Kasumi-1 (cell line): ENCODE measurements at places on chromosomes 2 and 18.

DNA sequence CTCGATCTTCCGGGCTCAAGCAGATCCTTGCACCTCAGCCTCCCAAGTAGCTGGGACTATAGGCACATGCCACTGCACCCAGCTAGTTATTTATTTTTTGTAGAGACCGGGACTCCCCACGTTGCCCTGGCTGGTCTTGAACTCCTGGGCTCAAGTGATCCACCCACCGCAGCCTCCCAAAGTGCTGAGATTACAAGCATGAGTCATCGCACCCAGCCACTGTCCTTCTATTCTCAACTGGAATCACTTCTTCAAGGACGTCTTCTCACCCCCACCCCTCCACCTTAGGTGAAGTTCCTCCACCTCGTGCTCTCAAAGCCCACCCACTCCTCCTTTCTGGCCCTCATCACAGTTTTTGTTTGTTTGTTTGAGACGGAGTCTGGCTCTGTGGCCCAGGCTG, 54.0 kb upstream of the REL start:
- DNase-seq = no peak

DNA sequence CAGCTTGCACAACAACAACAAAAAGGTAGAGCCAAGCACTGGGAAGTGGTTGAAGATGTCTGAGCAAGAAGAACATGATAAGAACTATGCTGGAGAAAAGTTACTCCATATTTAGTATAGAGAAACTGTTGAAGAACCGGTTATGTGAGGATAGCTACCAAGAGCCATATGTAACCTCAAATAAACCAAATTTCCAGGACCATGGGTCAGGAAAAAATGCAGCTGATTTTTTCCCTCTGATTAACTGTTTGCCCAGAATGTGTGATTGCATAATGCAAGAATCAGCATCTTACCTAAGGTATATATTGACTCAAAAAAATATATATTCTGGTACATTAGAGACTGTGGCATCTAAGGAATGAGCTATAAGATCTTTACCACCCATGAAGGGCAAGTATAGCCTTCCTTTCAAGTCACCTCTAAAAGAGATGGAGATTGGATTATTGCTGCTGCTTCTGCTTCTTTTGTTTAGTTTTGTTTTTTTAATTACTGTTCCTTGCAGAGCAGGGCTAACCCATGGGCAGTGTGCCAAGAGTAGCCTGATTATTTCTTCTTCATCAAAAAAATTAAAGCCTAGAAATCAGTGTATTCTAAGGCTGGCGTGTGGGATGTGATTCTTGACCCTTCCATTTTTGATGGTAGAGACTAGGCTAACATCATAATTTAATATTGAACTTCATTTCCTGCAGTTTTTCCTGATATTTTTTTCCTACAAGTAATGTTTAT, 76.9 kb upstream of the MAP3K20 start:
- no peak for DNase-seq

GRCh38 chr2:8584174-8585066, 97.4 kb upstream of the ID2 start:
- DNase-seq = no peak

GRCh38 chr2:10267551-10268465, 34.9 kb upstream of the HPCAL1 start:
- no peak for DNase-seq

GRCh38 chr2:108388045-108388444, 10.3 kb downstream of the SULT1C4 start:
- no peak for DNase-seq

DNA sequence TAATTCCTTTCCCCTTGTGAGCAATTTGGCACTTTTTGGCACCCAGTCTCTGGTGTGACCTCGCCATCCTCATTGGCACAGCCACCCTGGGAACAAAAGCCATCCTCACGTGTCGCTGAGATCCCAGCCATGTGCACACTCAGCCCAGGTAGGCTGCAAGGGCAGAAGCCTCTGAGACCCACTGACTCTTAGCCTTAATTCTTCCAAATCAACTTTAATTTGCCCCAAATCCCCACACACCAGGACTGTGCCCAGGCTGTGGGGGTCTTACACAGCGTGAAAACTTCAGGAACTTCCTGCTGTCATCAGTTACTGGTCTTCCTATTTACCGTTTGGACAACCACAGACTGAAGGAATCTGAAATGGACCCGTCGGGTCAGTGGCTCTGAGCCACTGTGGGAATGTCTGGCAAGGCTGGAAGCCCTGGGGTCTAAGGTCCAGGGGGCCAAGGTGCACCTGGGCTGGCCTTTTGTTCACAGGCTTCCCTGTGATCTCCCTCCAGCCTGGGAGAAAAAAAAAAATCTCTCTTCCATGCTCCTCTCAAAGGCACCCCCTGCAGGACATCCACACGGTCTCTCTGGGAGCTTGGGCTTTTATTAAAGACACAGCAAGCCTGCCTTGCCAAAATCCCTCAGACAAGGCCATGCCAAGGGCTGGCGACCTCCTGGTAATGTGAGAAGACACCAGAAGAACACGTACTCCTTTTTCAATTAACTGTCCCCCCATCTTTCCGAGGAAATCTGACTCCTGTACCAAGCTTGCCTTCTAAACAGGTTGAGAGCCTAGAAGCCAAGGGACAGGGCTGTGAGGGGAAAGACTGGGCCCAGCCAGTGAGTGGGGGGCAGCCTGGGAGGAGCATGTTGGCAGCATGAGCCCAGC, 42.1 kb upstream of the LAPTM4A start:
- peak; percentile 47 for DNase-seq

DNA sequence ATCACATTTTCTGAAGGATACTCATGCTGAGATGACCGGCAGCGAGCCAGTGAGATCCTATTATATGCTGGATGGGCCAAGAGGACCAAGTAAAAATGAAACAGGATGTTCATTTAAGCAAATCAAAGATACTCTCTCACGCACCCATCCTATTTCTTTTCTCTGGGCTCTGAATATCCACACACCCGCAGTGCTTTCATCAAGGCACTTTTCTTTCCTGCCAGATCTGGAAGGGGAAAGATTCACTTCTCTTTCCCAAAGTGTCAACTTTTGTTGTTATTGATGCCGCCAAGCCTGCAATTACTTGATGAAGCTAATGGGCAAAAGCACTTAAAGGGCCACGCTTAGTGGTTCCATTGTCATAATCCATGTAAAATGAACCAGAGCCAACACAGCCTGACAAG, 191.9 kb upstream of the CHAC2 start:
- DNase-seq = no peak

- no peak for DNase-seq
Measured at GRCh38 chr2:43832457-43832856, 6.2 kb downstream of the ABCG5 start.

DNA sequence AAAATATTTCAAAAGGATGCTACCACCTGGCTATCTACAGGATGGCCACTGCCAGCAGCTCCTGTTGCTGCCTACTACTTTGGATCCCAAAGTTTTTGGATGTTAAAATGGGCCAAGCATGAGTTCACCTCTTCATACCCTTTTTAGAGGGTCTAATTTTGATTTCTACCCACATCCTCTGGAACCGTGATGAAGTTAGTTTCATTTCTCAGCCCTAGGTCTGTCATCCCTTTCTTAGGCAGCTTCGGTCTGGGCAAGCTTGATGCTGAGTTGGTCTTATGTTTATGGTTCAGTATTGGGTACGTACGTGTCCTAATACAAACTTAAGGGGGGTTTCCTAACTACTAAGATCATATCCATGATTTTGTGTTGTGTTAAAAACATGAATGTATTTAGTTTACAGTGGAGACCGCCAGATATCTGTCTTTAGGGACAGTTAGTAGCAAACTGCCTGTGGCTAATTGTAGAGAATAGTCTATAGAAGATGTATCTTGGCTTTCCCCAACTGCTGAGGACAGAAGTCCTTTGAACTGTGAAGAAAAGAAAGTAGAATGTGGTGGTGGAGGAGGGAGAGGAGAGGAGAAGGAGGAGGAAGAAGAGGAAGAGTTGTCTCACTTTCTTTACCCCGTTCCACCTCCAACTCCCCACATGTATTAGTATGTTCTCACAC, 184.9 kb downstream of the UBE2E3 start:
- DNase-seq = no peak

- no peak for DNase-seq
Measured at GRCh38 chr2:74925361-74925786, 33.1 kb upstream of the POLE4 start.

DNA sequence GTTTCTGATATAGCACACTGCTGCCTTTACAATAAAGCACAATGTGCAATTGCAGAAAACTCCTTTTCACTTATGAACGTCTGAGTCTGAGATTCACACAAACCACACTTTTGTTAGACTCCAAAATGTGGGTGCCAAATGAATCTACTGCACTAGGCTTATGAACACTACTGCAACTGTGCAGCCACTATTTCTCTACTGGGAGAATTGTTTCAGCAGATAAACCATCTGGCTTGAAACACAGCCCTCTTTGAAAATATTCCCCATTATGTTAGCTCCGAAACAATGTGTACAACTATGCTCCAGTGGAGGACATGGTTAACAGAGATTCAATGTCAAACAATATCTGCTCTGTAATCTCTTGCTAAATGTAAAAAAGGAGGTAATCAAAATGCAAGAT, 188.7 kb upstream of the ZEB2 start:
- no peak for DNase-seq

GRCh38 chr2:39401319-39401718, 35.8 kb downstream of the MAP4K3 start:
- DNase-seq = no peak

DNA sequence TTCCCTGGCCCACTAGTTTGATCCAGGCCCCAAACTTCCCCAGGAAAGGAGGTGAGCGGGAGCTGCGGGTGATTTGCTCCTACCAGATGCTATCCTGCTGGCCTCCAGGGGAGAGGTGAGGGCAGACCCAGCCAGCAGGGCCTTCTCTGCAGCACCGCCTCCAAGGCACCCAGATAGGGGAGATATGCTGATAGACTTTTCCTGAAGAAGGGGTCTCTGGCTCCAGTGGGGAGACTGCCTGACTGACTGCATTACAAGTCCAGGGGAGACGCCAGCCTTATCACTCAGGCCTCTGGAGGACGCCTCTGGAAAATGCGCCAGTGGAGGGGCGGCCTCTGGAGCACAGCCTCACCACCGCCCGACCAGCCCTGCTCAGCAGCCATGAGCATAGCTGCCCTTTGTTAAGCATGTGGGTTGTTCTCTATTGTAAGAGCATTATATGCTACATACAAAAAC, 60.6 kb upstream of the SMAD7 start:
- no peak for DNase-seq

DNA sequence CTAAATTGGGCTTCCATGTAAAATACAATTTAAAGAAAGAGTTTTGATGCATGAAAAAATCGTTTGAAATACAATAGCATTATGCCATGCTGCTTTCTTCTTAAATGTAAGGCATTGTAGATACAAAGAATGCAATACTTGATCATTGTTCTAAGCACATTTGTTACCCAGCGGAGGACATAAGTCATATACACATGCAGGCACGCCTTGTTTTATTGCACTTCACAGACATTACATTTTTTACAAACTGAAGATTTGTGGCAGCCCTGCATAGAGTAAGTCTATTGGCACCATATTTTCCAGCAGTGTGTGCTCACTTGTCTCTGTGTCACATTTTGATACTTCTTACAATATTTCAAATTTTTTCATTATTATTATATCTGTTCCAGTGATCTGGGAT, 345.0 kb downstream of the CLIP4 start:
- no peak for DNase-seq

DNA sequence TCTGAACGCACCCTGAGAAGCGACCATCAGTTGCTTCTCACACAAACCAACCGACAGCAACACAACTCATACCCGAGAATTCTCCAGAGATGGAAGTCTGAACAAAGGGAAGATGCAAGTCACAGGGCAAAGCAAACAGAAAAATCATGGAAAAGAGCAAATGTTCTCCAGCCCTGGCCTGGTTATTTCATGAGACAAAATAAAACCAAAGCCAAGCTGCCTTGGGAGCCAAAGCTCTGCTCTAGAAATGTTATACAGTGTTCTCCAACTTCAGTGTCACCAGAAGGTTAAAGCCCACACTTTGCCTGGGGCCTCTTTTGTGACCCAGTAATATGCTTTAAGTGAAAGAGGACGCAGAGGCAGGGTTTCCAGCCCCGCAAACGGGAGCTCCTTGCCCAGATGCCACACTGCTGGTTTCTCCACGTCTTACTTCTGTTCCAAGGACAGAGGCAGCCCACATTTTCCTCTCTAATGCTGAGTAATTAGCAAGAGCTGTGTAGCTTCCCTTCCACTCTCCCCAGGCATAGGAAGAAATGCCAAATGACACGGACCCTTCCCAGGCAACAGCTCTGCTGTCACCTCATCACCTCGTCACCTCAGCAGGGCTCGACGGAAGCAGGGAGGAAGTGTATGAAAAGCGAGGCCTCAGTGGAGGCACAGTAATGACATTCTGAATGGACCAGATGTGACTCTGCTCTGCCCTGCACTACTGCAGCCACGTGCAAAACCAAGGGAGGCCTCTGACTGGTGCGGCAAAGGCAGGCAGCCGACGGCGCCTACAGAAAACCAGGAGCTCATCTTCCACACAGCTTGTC, 64.7 kb downstream of the FBXO15 start:
- no peak for DNase-seq

GRCh38 chr2:158685646-158686045, 109.5 kb upstream of the DAPL1 start:
- DNase-seq = no peak

DNA sequence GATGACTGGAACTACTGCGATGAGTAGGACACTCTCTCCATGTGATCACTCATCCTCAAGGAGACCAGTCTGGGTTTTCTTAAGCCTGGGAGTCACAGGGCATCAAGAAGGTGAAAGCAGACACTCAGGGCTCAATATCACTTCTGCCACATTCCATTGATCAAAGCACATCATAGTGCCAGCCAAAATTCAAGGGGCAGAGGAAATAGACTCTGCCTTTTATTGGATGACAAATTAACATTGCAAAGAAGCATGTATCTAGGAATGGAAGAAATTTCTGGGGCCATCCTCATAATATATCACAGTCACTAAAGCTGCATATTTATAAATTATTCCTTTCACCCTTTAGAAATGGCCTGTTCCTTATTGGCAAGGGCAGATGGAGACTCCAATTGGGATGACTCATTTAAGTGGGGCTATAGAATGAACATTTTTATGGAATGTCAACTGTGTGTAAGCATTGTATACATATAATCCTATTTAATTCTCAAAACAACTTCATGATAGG, 114.8 kb upstream of the CDC42EP3 start:
- no peak for DNase-seq

DNA sequence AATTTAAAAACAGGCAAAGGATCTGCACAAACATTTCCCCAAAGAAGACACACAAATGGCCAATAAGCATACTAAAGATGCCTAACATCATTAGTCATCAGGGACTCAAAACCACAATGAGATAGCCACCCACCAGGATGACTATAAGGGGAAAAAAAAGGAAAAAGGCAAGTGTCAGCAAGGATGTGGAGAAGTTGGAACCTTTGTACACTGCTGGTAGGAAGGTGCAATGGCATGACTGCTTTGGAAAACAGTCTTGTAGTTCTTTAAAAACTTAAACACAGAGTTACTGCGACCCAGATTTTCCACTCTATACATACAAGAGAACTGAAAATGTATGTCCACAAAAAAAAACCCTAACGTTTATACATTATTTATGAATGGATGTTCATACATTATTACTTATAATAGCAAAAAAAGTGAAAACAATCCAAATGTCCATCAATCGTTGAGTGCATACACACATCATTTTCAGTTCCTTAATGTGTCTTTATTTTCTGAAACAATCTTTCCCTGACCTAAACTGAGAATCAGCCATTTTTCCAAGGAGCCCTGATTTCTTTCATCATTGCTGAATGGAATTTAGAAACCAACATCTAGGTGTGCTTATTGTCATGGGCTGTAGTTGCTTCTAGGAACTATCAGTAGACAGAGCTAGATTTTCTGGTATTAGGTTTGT, 64.7 kb upstream of the TLK1 start:
- DNase-seq = peak; percentile 22
